ENCODE measurements at places on chromosomes 2 and 18.

DNA sequence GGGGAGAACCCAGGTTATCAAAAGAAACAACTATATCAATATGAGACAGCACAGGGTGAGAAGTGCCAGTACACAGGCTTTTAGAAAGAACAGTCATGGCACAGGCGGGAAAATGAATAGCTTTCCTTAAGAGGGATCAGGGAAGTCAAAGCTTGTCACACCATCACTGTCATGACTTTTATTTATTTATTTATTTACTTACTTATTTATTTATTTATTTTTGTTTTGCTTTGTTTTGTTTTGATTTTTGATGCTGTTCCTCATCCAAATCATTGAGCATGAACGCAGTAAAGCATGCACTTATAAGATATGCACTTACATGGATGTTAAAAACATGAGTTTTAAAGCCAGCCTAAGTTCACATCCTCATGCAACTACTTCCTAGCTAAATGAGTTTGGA, 19.3 kb upstream of the CRIM1 start:
- DNase-seq, result no peak

- no peak for DNase-seq
Observed at GRCh38 chr18:59055345-59056032, 84.2 kb upstream of the SEC11C start.

DNA sequence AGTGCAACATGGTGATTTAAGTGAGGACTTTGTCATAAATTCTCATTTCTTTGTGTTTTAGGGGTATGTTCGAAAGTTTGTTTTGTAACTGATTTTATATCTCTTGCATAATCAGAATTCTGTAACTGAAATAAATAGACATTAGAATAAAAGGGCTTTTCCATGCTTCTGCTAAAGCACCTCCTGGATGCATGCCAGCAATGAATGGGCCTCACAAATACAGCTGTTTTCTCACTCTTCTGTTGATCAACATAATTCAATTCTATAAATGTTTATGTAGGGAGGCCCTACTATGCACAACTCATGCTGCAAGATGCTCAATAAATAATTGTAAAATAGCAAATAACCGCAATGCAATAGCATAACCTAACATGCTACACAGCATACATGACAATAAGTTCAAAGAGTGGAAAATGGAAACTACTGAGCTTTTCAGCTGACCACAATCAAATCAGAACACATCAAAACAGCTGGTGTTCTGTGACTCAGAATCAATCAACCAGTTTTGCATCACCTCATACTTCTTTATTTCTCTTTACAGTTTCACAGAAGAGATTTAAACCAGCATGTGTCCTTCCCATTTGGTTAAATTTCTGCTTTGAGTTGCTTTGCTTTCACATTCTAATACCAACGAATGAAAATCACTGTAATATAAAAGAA, 11.0 kb downstream of the CDH7 start:
- DNase-seq, result no peak

GRCh38 chr18:58608216-58608615, 20.7 kb downstream of the ALPK2 start:
- no peak for DNase-seq

GRCh38 chr2:115248066-115248465, 805.6 kb downstream of the DPP10 start:
- DNase-seq, result no peak

DNA sequence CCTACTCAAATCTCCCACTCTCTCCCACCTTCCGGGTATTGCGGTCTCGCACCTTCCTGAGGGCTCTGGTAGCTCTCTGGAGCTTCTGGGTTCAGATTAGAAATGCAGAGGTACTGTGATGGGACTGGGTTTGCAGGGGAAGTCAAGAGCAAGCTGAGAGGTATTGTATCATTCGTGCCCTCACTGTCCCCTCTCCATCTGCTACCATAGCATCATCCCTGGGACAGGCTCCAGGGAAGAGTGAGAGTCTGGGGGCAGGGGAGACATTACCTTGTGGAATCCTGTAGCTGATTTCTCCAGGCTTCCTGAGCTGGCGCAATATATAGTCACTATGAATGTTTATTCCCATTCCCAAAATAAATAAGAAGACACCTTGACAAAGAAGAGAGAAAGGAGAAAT, 49.6 kb downstream of the SRD5A2 start:
- no peak for DNase-seq

DNA sequence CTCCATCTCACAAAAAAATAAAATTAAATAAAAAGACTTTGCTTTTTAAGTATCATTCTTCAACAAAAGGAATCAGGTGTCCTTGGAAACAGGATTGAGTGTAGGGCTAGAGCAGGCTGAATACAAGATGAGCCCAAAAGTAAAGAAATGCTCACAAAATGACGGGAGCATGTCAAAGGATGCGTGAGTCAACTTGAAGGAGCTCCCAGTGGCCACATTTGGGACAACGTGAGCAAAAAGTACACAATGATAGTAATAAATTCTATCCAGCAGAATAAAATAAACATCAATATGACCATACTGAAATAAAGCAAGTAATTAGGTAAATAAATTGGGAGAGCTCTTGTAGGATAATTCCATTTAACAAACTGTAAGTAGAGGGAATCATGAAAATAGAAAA, 220.7 kb downstream of the PHLPP1 start:
- no peak for DNase-seq

- no peak for DNase-seq
Observed at GRCh38 chr2:156908825-156909224, 348.7 kb upstream of the GALNT5 start.
